Hippocampal formation (tissue), 2 donors: ENCODE measurements at places on chromosomes 11 and 22.

GRCh38 chr11:19071255-19071654 lies 10.7 kb upstream of the MRGPRX2 start:
- DNase-seq: peak; percentile 33

GRCh38 chr11:94028436-94028835 lies 7.3 kb downstream of the HEPHL1 start:
- DNase-seq: no peak

GRCh38 chr22:48137640-48138039 lies 1375.2 kb downstream of the TBC1D22A start:
- DNase-seq: no peak

DNA sequence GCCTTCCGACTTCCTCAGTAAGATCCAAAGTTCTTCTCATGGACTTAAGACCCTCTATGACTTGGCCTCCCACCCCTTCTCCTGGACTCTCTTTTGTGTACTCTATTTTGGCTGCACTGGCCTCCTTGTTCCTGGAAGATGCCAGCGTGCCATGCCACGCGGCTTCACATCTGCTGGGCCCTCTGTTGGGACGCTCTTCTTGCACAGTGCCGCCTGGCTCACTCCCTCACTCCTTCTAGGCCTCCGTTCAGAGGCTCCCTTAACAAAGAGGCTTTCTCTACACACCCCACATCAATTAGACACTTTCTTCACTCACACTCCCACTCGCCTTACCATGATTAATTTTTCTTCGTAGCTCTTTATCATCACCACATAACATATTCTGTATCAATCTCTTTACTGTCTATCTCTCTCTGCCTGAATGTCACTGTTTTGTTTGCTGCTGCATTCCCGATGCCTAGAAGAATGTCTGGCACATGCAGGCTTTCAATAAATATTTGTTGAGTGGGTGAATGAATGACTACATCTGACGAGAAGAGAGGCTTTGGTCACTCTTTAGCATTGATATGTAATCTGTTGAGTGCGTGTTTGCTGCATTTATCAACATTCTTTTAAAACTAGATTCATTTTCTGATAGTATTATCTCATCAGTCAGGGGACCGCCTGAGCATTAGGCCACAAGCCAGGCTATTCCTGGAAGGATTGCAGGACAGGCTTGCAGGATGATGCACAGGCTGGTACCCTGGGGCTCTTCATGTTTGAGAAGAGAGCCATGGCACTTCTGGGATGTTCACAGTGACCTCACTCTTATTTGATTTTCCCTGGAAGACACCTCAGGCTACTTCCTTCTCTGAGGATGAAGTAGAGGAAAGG lies 60.6 kb upstream of the AMPD3 start:
- no peak for DNase-seq

DNA sequence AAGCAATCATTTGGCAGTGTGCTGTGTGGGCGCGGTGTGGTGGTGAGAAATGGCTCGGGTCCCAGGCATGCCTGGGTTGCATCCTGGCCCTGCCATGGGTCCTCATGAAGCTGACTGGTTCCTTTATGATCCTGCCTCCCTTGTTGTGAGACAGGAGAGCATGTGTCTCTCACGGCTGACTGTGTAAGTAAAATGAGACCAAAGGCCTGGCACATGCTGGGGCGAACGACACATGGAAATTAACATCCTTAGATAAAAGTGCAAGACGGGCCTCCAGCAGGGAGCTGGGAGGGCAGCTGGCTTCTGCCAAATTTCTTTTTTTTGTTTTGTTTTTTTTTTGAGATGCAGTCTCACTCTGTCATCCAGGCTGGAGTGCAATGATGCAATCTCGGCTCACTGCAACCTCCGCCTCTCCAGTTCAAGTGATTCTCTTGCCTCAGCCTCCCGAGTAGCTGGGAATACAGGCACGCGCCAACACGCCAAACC lies 9.4 kb upstream of the FBLN1 start:
- no peak for DNase-seq

- no peak for DNase-seq
Measured at GRCh38 chr22:42676059-42676607, 26.9 kb upstream of the CYB5R3 start.

- peak; percentile 32 for DNase-seq
Measured at GRCh38 chr11:35083431-35084238, 55.3 kb upstream of the CD44 start.

DNA sequence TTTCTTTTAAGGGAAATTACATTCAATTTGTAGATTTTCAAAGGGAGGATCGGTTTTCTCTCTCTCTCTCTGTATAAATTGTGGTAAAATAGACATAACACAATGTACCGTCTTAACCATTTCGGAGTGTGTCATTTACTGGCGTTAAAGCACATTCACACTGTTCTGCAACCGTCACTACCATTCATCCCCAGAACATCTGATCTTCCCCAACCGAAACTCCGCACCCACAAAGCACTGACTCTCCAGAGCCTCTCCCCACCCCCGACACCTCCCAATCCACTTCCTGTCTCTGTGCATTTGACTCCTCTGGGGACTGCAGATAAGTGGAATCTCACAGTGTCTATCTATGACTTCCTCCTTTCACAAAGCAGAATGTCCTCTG lies 15.9 kb upstream of the GRAMD4 start:
- DNase-seq: peak; percentile 32

GRCh38 chr11:121522043-121522941 lies 69.5 kb upstream of the SORL1-AS1 start:
- no peak for DNase-seq

DNA sequence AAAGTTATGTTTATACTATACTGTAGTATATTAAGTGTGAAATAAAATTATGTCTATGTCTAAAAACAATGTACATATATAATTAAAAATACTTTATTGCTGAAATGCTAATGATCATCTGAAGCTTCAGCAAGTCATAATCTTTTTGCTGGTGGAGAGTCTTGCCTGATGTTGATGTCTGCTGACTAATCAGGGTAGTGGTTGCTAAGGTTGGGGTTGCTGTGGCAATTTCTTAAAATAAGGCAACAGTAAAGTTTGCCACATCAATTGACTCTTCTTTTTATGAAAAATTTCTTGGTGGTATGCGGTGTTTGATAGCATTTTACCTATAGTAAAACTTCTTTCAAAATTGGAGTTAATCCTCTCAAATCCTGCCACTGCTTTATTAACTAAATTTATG lies 21.4 kb downstream of the INSC start:
- no peak for DNase-seq
